ENCODE measurements at places on chromosomes 6 and 20. TPM values are rescaled to one million over a fixed set of nuclear protein-coding genes. Genes with fewer than 3 reads are reported as not detected.

- DNase-seq = no peak
Measured at GRCh38 chr20:34222208-34222607, 19.0 kb upstream of the ASIP start.

- DNase-seq = no peak
Measured at GRCh38 chr6:73728548-73729205, 32.7 kb downstream of the CD109 start.

GRCh38 chr6:50236164-50236563 is 186.4 kb upstream of the DEFB112 start:
- DNase-seq = no peak

DNA sequence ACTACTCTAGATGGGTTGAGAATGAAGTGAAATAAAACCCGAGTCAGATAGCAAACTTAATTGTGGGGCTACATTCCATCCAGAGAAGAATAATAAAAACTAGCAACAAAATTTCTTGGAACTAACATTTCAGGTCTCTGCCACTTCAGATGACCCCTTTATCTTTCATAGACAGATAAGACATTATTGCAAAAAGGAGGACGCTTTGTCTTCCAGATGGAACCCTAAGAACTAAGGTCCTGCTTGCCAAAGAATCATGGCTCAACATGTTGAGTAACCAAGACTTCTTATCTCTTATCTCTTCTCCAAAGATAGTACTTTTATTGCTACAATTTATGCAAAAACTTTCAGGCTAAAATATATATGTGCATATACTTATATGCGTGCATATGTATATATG is 221.1 kb upstream of the PREP start:
- no peak for DNase-seq

DNA sequence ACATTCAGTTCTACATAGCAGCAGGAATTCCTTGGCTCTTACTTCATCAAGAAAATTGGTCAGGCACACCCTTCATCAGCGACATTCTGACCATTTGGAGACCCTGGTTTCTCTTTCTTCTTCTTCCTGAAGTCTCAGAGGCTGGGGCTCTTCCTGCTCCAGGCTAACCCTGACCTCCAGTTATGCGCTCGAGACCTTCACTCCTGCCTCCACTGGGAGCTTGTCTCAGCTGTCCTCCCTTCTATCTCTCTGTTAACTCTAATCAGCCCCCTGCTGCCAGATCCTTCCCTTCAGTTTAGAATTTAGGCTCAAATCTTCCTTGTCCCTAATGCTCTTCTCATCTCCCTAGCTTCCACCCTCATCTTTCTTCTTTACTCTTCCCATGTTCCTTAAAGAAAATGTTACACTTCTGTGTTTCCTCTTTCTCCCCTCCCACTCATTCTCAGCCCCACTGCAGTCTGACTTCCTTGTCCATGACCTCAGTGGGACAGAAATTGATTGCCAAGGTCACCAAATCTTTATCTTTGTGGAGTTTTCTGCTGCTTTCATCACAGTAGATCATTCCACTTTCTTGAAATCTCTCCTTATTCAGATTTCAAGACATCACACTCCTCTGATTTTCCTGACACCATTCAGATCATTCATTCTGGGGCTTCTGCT is 8.4 kb upstream of the HLA-DOA start:
- DNase-seq = no peak

DNA sequence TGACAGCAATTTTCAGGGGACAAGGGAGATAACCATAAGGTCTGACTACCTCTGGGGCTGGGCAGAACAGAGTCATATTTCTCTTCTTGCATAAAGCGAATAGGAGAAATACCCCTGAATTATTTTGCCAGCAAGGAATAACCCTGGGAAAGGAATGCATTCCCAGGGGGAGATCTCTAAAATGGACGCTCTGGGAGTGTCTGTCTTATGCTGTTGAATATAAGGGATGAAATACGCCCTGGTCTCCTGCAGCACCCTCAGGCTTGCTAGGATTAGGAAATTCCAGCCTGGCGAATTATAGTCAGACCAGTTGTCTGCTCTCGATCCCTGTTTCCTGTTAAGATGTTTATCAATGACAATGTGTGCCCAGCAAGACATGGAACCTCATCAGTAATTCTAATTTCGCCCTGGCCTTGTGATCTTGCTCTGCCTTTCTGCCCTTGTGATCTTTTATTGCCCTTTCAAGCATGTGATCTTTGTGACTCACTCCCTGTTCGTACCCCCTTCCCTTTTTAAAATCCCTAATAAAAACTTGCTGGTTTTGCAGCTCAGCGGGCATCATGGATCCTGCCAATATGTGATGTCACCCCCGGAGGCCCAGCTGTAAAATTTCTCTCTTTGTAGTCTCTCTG is 221.6 kb upstream of the HS3ST5 start:
- DNase-seq = no peak

GRCh38 chr6:160534050-160534696 is 129.9 kb downstream of the LPA start:
- peak; percentile 70 for DNase-seq

GRCh38 chr6:72553531-72554511 is 68.0 kb upstream of the KCNQ5 start:
- DNase-seq = no peak

- DNase-seq = no peak
Measured at GRCh38 chr6:160424256-160424655, 76.1 kb downstream of the SLC22A3 start.

- no peak for DNase-seq
Measured at GRCh38 chr6:149185799-149186357, 131.6 kb upstream of the TAB2 start.

- DNase-seq = no peak
Measured at GRCh38 chr6:108574457-108575141, 13.9 kb downstream of the FOXO3 start.

DNA sequence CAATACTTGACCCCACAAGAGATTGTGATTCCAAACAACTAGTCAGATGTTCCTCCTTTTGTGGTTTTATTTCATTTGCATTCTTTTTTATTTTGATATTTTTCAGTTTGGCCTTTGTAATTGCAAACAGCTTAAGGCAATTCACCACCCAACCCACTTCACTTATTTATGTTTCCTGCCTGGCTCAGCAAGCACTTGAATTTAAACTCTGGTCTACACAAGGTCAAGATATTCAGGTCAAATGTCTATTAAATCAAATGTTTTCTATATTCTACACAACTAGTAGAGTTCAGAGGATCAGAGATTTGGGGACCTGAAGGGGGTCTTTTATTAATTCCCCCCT is 100.1 kb downstream of the SGK1 start:
- no peak for DNase-seq

DNA sequence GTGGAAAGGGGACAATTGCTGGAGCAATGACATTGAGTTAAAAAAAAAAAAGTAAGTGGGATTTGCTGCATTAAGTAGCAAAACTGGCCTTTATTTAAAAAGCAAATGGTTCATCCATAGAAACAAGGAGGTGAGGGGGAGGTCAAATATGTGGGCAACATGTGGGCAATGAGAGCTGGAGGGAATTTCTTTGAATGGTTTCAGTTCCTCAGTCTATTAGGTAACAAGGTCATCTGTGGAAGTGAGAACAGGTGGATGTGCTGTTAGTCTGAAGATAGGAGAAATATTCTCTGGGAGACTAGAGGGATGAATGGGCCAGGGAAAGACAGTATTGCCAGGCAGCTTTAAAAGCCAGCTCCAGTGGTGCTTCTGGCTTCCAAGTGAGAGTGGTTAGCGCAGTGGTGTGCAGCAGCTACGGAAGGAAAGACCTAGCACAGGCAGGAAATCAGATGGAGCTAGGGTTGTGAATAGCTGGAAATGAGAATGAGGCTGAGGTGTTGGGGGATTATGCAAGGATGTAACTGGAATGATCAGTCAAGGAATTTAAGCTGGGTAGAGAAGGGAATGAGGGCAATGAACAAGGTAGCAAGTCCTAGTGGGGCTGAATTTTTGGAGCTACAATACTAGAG is 727.6 kb downstream of the PTPRT start:
- DNase-seq = no peak

DNA sequence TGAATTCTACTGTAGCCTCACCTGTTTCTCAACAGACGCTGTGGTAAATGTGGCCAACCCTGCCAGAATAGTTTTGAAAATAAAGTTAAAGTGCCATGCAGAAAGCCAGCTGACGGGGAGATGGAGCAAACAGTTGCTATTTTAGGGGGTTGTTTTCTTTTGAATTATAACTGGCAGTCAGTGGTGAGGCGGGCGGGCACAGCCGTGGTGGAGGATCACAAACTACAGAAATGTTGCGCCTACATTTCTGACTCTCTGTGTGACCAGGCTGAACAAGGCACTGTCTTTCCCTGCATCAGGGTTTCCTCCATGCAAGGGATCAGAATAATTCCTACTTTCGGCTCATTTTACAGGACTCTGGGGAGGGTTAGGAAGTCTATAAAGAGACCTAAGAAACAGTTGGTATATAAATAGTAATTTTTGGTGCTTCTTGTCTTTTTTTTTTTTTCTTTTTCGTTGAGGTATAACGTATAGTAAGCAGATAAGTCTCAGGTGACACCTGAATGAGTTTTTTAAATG is 17.2 kb downstream of the CHMP4B start:
- no peak for DNase-seq

- no peak for DNase-seq
Measured at GRCh38 chr6:162090734-162091133, 636.8 kb downstream of the PRKN start.

GRCh38 chr6:34601706-34602105 is 45.6 kb upstream of the SPDEF start:
- no peak for DNase-seq

DNA sequence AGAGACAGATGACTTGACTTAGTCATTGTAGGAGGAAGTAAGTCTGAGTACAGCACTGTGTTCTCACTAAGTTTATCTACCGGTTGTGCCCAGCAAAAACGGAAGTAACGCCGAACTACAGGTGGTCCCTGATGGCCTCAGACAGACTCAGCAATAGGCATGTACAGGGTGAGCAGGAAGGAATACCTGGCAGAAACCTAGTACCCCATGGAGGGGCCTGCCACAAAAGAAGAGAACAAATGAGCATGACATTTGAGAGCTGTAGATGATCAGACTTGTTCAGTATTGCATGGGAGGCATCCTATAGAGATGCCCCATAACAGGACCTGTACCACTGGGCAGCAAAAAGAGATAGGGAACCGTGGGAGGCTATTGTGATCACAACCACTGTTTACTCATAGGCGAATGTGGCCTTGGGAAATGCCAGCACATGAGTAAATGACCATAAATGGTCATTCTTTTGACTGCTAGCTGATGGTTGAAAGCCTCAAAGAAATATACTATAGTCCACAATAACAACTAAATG is 106.4 kb upstream of the TAB2 start:
- no peak for DNase-seq

GRCh38 chr20:8602389-8603116 is 466.3 kb upstream of the PLCB4 start:
- DNase-seq = no peak

DNA sequence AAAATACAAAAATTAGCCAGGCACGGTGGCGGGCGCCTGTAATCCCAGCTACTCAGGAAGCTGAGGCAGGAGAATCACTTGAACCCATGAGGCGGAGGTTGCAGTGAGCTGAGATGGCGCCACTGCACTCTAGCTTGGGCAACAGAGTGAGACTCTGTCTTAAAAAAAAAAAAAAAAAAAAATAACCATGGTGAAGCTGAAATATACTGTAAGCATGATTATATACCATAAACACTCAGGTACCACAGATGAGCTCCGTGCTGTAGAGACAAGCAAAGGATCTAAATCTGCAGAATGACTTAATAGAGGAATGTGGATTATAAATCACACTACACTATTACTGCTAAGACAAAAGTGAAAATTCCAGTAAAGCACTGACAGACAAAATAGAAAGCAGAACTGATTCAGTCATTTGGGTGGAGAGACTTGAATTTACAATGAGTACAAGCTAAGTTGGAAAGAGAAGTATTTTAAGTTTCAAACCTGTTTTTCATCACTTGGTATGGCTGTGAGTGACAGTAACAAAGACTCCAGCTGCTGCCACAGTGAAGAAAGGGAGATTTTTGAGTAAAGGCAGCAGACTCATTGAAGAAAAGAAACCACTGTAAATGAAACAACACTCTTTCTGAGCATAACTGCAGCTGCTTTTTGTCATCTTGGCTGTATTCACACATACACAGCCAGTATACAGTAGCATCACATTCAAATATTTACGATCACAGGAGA is 322.1 kb downstream of the RNGTT start:
- DNase-seq = no peak

- no peak for DNase-seq
Measured at GRCh38 chr6:123462152-123462551, 174.6 kb downstream of the TRDN start.

DNA sequence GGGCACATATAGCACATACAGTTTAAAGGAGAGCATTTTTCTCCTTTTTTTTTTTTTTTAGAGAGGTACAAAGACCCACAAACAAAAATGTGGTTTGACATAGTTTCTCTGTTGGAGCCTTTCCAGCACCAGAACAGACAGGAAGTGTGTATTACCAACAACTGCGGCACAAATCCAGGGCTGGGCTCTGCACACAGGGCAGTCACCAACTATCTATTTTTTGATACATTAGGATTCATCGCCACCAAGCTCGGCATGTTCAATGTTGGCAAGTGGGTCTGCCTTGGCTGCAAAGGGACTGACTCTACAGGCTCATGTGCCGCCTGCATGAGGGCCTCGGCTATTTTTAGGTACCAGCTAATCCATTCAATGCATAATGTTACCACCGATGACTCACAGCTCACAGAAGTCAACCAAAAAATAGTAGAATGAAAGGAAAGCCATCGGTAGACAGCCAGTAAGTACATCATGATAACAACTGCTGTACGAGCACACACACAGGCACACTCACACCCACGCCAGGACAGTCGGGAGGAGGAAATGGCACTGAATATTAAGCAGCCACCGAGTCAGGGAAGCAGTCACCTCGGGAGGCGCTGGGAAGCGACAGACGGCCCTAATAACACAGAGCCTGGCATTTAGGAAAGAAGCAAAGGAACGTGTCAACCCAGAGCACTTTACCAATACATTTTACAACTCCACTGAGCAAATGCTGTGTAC is 81.6 kb downstream of the GMPR start:
- peak; percentile 80 for DNase-seq

DNA sequence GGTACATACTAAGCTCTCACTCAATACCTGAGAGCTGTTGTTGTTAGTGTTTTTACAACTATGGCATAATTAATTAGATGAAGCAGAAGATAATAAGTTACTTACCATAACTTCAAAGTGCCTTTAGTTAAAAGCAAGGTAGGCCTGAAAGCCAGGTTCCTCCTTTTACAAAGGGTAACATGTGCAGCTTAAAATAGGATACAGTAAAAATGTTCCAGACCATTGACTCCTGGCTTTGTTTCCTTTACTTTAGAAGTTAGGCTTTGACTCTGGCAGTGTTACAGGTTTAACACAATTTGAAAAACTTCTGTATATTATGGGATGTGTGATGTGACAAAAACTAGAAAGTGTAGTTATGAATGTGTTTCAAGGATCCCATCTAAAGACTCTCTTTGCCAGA is 522.5 kb downstream of the EPM2A start:
- no peak for DNase-seq

GRCh38 chr6:53624502-53624901 is 41.1 kb downstream of the KLHL31 start:
- no peak for DNase-seq

- no peak for DNase-seq
Measured at GRCh38 chr6:131042664-131043063, 20.4 kb downstream of the EPB41L2 start.

GRCh38 chr20:49986049-49986448 is 3.3 kb downstream of the SNAI1 start:
- DNase-seq = no peak

- no peak for DNase-seq
Measured at GRCh38 chr6:109527989-109528388, 45.0 kb upstream of the ZBTB24 start.

Gene TSBP1
- total RNA-seq = not detected

Gene BNIP5
- not detected for total RNA-seq

Gene DLK2
- total RNA-seq = not detected

Gene PARD6B
- 1.5 TPM for total RNA-seq

Gene ANKRD6
- total RNA-seq = 8.0 TPM

Gene ARHGAP18
- 16.9 TPM for total RNA-seq

Gene HMGCLL1
- 0.28 TPM for total RNA-seq

Gene RARS2
- total RNA-seq = 20.5 TPM

Measured in sigmoid colon (tissue), 7 donors.